ENCODE measurements at places on chromosomes 5 and 9. TPM values are rescaled to one million over a fixed set of nuclear protein-coding genes. Genes with fewer than 3 reads are reported as not detected.

IFT74 gene
- total RNA-seq: 10.1 TPM

RPL37 gene
- 46.0 TPM for total RNA-seq

TICAM2 gene
- 1.9 TPM for total RNA-seq

SECISBP2 gene
- total RNA-seq: 19.0 TPM

SMIM33 gene
- total RNA-seq: not detected

LCN9 gene
- not detected for total RNA-seq

SPAG8 gene
- 0.76 TPM for total RNA-seq

AK1 gene
- 51.8 TPM for total RNA-seq

TAF1L gene
- not detected for total RNA-seq

EXD3 gene
- 11.6 TPM for total RNA-seq

ANKRD34B gene
- not detected for total RNA-seq

MEF2C gene
- 3.4 TPM for total RNA-seq

CNOT8 gene
- total RNA-seq: 91.8 TPM

KCNT1 gene
- not detected for total RNA-seq

FAM169A gene
- total RNA-seq: 0.22 TPM

TGFBI gene
- total RNA-seq: 7,109 TPM

PCDHGA7 gene
- 1.6 TPM for total RNA-seq

ZFP2 gene
- total RNA-seq: 1.8 TPM

TRIO gene
- 198 TPM for total RNA-seq

CEP120 gene
- total RNA-seq: 16.4 TPM

IL5 gene
- total RNA-seq: not detected

PLAC8L1 gene
- not detected for total RNA-seq

RNF183 gene
- not detected for total RNA-seq

C5orf52 gene
- total RNA-seq: not detected

BNC2 gene
- 18.5 TPM for total RNA-seq

SLC36A3 gene
- total RNA-seq: not detected

ARID3C gene
- total RNA-seq: 0.11 TPM

CER1 gene
- not detected for total RNA-seq

PCDHA10 gene
- 0.11 TPM for total RNA-seq

PDGFRB gene
- total RNA-seq: 205 TPM

SLC6A19 gene
- not detected for total RNA-seq

SCAI gene
- total RNA-seq: 2.9 TPM

PDE6A gene
- not detected for total RNA-seq

NMUR2 gene
- not detected for total RNA-seq

OLFM1 gene
- 18.6 TPM for total RNA-seq

SLC34A1 gene
- not detected for total RNA-seq

JAK2 gene
- total RNA-seq: 6.7 TPM

IL17B gene
- not detected for total RNA-seq

C5orf47 gene
- total RNA-seq: not detected

KDM3B gene
- total RNA-seq: 26.8 TPM

VCAN gene
- total RNA-seq: 327 TPM

ACTBL2 gene
- 0.11 TPM for total RNA-seq

KIF4B gene
- total RNA-seq: not detected
